Large intestine (tissue), 12 donors: ENCODE measurements at places on chromosomes 12 and 14. TPM values are rescaled to one million over a fixed set of nuclear protein-coding genes. Genes with fewer than 3 reads are reported as not detected.

DNA sequence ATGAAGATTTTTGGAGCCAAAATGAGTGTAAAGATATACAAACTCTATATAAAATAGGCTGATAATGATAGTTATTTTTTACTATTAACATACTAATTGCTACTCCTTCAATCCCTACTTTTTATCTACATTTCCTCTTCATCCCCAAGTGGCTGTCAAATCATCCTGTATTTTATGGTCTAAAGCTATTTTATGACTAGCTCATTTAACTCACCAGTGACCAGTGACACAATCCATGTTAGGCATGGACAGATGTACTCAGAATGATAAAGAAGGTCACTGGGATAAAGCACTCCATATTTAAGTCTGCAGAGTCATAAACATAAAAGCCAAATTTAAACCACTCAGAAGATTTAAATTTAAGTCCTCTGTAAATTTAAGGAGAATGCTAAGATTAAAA is 183.0 kb downstream of the MED13L start:
- no peak for DNase-seq

DNA sequence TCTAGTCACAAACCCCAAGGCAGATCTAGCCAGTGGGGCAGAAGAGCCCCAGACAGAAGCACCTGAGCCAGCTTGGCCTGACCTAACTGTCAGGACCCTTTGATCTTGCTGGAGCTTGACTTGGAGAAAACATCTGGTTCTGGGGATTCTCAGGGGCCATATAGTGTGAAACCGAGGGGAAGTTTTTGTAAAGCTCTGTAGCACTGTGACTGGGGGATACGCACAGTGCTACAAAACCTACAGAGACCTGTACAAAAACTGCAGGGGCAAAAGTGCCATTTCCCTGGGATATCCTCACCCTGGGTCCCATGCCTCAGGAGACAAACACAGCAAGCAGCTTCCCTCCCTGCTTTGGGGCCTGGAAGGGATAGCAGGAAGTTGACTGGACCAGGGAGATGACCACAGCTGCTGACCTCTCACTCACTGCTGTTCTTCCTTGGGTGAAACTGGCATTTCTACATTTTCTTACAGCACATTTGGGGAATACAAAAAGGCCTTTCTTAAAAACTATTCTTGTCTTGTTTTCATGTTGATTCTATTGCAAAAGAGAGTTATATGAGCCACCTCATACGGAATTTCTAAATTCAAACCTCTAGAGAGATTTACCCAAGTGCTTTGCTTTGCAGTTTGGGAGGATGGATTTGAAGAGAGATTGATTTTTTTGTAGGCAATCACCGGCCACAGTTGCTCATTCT is 140.0 kb downstream of the DAD1 start:
- DNase-seq, result no peak

- no peak for DNase-seq
Measured at GRCh38 chr12:15778126-15778525, 11.1 kb downstream of the EPS8 start.

GRCh38 chr14:47240748-47241437 is 434.5 kb downstream of the MDGA2 start:
- no peak for DNase-seq

DNA sequence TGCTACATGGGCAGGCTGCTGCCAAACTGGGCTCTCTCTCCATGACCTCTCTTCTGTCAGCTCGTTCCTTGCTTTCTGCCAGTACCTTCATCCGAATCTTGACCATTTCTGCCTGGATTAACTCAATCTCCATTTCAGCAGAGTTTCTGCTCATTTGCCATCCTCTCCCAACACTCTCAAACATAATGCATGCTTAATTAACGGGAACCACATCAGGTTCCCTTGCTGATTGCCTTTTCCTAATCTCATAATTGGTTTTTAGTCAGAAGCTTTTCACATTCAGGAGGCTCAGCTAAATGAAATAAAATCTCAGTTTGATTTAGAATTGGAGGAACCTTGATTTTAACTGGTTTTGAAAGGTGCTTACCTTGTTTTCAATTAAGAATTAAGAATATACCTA is 127.3 kb downstream of the SLC5A8 start:
- DNase-seq, result no peak

DICER1 gene
- polyA plus RNA-seq, result 32.2 TPM

ASIC1 gene
- polyA plus RNA-seq, result 4.7 TPM
